ENCODE measurements at places on chromosomes 6 and 20. TPM values are rescaled to one million over a fixed set of nuclear protein-coding genes. Genes with fewer than 3 reads are reported as not detected.

Gene BANF2
- total RNA-seq = not detected

Gene LRFN2
- total RNA-seq = not detected

Gene SMOC2
- 0.08 TPM for total RNA-seq

Gene HDGFL1
- not detected for total RNA-seq

GRCh38 chr6:137099689-137100403 lies 55.1 kb upstream of the IL20RA start:
- DNase-seq = no peak

Data from activated T-cell treated with anti-CD3 and anti-CD28 coated beads, Interleukin-2, amount 50 U/mL, for 4 hours (primary cell).